ENCODE measurements at places on chromosomes 3 and 15.

DNA sequence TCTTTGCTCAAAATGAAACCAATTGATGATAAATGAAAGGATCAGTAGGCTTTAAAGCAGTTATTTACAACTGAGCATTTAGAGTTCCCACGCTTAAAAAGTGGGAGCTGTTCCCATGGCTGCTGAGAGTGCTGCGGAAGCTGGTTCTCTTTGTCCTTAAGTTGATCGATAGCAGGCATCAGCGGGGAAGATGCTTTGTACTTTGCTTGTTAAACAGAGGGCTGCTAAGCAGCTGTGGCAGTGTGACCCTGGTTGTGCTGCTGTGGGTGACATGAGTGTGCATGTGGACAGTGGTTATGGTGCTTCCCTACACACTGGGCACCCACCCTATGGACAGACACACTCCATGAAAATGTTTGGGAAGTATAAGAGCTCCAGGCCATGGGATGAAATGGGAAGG is 96.3 kb downstream of the PTPRG start:
- DNase-seq, result no peak

DNA sequence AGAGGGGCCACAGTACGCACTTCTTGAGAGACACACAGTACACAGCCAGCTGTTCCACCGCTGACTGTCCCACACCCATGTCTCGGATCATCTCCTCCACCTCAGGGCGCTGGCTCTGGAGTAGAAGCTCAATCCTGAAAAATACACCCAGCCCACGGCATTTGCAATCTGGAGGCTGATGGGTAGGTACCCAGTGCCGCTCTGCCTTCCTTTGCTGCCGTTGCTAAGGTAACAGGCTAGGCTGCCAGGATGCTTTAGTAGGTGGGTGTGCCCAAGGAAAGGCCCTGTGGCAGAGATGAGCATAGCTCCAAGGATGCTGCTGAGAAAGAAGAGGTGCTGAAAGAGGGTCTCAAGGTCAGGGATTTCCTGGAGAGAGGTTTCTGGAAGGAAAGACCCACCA is 14.6 kb downstream of the TRAIP start:
- no peak for DNase-seq

- no peak for DNase-seq
Measured at GRCh38 chr3:104154896-104155295, 1211.8 kb upstream of the ALCAM start.

DNA sequence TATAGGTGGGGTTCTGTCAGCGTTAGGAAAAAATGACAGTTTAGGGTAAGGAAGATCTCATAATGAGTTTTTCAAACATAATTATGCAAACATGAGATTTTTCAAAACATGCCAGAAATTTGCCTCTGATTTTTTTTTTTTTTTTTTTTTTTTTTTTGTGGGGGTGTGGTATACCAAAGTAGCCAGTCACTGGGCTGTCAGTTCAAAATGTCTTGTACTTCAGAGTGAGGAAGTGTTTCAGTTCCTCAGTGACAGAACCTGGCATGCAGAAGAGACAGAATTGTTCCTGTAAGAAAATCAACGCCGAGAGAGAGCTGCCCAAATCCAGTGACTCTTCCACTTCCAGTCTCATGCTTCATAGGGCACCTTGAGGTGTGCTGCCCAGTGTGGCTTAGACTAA is 9.7 kb downstream of the NCBP2 start:
- DNase-seq, result no peak

- DNase-seq, result peak; percentile 77
Measured at GRCh38 chr15:65796610-65797078, 4.6 kb upstream of the DENND4A start.

- DNase-seq, result peak; percentile 94
Measured at GRCh38 chr3:4978966-4979427, 240 bp upstream of the BHLHE40 start.

- no peak for DNase-seq
Measured at GRCh38 chr3:193168931-193169330, 72.1 kb upstream of the PLAAT1 start.

DNA sequence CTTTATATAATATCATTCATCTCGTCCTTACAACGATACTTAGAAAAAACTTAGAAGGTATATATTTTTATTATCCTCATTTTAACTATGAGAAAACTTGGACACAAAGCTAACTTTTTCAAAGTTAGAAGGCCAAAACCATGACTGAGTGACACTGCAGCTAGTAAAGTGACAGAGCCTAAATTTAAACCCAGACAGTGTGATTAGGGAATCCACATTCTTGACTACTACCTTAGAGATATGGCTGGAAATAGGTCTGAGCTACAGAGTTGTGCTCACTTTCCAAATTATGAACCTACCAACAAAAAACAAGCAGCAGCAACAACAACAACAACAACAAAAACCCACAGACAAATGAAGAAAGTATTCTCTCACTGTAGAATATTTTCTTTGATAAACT is 236.2 kb downstream of the SCAPER start:
- DNase-seq, result no peak

- DNase-seq, result no peak
Measured at GRCh38 chr3:122942239-122942638, 85.3 kb downstream of the SEMA5B start.

GRCh38 chr3:16304061-16305010 is 39.3 kb downstream of the OXNAD1 start:
- DNase-seq, result no peak

DNA sequence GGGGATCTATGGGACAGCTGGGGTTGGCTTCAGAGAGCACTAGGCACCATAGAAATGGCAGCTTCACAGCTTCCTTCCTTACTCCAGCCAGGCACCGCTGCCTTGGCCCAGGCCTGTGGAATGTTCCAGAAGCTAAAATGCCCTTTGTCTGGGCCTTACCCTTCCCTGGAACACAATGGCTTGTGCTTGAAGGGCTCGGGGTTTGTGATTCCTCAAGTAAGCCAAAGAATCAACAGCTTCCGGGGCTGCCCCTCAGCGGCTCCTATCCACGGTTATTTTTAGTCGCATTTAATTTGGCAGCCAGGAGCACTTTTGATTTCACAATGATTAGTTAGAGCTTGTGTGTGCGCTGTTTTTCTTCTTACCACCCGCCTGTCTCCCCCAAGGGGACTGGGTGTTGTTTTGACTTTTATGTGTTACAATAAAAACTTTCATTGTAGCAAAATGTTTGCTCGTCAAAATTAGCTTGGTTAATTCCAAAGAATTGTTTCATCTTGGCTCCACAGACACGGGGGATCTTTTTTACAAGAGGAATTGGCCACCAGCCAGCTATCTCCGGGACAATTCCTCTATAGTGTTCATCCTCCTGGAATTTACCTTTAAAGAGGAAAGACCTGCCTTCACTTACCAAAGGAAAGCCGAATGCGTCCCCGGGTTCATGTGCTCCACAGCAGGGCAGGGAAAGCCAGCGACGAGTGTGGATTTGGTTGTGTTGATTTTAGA is 73.8 kb downstream of the TLE3 start:
- DNase-seq, result no peak

All from HT1080 (cell line).